ENCODE measurements at places on chromosomes 2 and 18.

DNA sequence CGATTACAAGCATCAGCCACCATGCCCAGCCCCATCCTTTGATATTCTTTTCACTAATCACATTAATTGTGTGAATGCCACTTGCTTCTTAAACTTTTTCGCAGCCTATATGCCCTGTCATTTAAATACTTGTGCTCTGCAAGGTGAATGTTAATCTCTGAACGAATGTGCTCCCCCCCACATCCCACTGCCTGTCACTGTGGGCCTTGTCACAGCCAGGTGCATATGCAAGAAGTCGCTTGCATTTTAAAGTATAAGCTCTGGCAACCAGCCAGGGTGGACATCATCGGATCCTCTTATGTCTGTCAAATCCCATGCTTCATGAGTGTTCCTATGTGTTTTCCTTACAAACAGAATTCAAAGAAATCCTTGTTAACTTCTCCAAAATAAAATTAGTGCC lies 304.4 kb downstream of the GALR1 start:
- no peak for DNase-seq

DNA sequence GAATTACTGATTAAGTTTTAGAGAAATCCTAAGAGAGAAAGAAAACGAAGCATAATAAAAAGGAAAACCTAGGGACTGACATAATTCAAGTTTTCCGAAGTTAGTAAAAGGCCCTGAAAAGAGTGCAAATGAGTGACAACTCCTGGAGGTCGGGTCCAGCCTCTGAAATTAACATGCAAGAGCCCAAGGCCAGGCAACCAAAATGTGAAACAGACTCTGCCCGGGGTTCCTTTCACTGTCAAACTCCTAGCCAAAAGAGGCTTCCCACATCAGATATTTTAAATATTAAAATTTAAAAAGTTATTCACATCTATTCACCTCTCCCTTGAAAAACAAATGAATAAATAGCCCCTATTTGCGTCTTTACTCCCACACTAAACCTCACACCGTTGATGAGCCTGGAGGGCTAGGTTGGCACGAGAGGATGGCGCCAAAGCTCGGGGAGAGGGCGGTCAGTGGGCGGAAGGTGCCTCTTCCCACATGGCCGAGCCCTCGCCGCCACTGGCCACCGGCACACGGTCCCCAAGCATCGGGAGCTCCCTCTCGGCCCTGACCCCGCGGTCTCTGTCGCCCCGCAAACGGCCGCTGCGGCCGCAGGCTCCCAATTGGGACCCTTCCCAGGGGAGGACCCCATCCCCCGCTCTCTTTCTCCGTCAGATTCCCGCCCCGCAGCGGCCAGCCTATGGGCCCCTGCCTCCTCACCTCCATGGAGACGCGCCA lies 630 bp downstream of the PPM1G start:
- DNase-seq, result no peak

- peak; percentile 54 for DNase-seq
Observed at GRCh38 chr2:10329880-10330699, 27.4 kb downstream of the HPCAL1 start.

GRCh38 chr2:85886590-85886989 lies 2.2 kb downstream of the ST3GAL5 start:
- peak; percentile 98 for DNase-seq

DNA sequence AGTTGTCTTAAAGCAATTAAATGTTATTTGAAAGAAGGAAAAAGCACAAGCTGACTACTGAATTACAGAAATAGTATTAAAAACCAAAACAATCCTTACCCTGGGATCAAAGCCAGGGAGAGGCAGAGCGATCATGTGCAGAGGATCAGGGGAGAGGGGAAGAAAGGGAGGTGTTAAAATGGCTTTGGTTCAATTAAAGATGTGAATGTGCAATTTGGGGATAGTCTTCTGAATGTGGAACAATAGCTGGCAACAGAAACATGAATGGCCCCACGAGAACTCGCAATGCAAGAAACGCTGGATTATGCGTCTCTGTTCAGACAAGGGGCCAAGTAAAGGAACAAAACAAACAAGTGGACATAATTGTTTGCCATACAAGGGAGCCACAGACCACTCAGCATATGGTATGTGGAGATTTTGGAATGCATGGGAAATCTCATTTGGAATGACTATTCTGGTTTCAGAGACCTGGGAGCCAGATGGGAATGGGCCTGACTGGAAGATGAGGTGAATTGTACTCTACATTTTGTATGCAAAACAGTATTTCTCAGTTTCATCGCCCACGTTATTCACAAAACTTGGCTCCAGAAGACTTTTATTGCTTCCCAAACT lies 155.4 kb downstream of the SLC4A3 start:
- DNase-seq, result no peak

GRCh38 chr2:217751192-217751591 lies 251.6 kb downstream of the TNS1 start:
- DNase-seq, result no peak

DNA sequence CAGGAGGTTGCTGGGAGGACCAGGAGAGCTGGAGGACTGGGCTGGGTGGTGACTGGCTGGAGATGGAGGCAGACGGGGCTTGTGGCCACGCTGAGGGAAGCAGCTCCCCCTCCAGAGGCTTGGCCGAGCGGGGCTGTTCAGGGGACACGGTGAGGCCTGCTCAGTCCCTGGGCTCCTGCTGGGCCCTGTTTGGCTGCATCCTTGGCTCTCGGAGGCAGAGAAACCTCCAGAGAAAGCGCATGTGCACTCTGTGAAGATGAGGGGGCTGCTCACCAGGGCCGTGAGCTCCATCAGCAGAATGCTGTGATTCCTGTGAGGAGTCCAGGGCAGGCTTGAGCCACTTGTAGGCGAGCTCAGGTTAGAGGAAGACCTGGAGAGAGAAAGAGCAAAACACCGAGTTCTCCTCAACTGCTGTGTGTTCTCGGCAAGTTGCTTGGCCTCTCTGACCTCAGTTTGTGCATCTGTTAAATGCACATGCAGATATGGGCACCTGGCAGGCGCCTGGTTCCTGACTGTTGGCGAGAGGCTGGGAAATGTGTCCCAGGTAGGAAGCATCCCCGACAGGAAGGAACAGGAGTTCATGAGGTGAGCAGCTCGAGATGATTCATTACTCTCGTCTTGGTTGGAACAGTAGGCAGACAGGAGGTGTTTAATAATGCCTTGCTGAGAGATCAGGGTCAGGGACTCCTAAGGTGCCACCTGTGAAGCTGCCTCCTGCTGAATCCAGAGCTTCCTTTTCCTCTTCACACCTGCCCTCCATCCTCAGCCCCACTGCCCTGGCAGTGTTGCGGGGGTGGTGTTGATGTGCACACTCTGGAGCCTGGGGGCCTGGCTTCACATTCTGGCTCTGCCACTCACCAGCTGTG lies 941 bp downstream of the ZAP70 start:
- DNase-seq, result no peak

DNA sequence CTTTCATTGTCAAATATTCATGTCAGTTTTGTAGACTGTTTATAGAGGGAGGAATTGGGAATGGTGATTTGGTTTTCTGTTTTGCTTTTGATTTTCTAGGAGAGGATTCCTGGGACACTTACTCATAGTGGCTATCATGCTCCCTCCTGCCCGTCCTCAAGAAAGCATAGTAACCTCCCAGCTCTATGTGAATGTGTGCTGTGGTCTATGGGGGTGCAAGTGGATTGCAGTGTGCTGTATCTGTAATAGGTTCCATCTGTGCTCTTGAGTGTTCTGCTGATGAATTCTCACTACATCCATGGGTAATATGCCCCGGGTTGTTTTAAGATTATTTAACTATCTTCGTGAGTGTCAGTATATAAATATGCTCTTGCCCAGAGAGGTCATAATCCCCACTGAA lies 811.3 kb downstream of the CNTNAP5 start:
- no peak for DNase-seq

- DNase-seq, result no peak
Observed at GRCh38 chr18:42131930-42132244, 176.9 kb downstream of the PIK3C3 start.

GRCh38 chr2:65605058-65605742 lies 172.8 kb upstream of the SPRED2 start:
- DNase-seq, result no peak

DNA sequence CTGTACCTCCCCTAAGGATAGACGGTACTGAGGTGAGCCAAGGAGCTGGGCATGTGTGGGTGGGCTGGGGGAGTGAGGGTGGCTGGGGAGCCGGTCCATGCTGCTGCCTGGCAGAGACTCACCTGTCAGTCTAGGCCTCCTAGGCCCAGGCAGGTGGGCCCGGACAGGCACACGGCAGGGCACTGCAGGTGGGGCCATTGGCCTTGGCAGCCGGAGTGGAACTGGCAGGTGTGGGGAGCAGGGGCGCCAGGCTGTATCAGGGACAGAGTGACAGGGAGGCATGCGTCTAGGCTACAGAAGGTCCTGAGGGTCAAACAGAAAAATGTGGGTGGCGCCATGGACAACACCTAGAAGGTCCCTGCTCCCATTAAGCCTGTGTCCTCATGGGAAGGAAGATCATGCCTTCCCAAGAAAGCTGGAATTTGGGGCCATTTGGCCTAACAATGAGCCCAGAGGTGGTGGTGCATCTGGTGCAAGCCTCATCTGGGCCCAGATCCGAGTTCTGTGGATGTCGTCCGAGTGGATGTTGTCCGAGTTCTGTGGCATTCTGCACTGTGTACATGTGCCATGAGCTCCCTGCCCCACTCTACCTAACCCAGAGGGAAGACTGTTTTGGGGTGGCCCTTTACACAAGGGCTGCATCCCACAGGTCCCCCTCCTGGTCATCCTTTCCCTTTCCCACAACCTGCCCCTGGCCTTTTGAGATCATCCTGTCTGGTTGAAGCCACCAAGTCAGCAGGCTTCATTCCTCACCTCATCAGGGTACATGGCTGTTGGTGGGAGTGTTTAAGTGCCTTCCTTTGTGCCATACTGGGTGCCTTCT lies 249.7 kb downstream of the GLI2 start:
- DNase-seq, result no peak

DNA sequence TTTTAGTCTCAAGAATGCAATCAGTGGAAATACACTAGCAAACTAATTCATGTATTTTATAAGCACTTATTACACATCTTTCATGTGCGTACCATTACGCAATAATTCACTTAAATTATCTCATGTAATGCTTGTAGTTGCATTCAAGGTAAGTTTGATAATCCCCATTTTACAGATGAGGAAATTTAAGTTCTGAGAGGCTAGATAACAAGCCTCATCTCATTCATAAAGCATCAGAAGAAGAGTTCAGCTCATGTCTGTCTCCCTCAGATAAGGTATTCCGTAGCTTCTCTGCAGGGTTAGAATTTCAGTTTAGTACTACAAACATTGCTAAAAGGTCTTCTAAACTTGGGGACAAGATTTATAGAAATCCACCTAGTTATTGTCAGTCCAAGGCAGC lies 47.8 kb downstream of the HNMT start:
- DNase-seq, result no peak

DNA sequence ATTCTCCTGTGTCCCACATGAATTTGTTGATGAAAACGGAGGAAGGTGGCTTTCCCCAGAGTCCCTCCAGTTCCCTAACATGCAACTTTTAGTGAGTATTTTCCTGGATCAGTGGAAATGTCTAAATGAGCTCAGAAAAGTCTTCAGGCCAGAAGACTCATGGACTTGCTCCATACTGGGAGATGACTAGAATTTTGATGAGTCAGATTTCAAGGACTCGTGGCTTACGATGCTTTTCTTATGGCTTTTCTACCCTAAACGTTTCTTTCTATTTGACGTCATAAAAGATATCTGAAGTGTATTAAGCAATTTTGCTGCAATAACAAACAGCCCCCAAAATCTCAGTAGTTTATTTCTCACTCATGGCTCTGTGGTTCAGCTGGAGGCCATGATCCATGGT lies 397.6 kb downstream of the FBXO15 start:
- DNase-seq, result no peak

DNA sequence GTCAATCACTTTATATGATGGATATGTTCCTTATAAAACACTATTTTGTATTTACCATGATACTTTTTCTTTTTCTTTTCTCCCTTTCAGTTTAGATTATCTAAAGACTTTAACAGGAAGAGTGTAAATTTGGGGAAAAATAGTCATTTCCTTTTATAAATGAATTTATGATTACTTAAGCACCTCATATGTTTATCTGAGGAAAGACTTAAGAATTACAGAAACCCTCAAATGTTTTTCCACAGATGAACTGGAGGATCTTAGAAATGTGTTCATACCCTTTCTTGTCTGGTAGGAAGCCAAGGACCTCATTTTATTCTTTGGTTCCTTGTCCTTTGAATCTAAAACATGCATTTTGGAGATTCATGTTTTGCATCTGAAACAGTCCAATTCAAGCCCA lies 36.7 kb downstream of the MAPRE2 start:
- DNase-seq, result no peak

GRCh38 chr18:41942254-41942653 lies 12.8 kb upstream of the PIK3C3 start:
- DNase-seq, result no peak

DNA sequence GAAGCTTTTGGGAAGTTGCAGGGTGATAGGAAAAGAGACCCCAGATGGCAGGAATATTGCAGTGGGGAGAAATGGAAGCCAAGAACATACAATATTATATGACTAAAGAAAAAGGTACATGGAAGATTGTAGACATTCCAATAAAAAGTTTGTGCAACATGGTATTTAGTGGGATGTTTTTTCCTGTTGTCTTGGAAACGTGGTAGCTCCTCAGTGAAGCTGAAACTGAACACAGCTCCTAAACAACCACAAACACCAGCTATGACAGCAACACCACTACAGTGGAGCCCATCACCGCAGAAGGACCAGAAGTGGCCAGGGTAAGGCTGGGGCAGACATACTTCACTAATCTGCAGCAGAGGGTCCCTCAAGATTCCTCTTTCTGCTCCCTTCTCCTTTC lies 246.8 kb downstream of the CDH20 start:
- DNase-seq, result no peak

- DNase-seq, result no peak
Observed at GRCh38 chr2:99756059-99756458, 266.2 kb upstream of the REV1 start.

- DNase-seq, result no peak
Observed at GRCh38 chr18:70333316-70333715, 44.5 kb downstream of the SOCS6 start.

GRCh38 chr2:169091256-169091655 lies 21.9 kb downstream of the DHRS9 start:
- no peak for DNase-seq

DNA sequence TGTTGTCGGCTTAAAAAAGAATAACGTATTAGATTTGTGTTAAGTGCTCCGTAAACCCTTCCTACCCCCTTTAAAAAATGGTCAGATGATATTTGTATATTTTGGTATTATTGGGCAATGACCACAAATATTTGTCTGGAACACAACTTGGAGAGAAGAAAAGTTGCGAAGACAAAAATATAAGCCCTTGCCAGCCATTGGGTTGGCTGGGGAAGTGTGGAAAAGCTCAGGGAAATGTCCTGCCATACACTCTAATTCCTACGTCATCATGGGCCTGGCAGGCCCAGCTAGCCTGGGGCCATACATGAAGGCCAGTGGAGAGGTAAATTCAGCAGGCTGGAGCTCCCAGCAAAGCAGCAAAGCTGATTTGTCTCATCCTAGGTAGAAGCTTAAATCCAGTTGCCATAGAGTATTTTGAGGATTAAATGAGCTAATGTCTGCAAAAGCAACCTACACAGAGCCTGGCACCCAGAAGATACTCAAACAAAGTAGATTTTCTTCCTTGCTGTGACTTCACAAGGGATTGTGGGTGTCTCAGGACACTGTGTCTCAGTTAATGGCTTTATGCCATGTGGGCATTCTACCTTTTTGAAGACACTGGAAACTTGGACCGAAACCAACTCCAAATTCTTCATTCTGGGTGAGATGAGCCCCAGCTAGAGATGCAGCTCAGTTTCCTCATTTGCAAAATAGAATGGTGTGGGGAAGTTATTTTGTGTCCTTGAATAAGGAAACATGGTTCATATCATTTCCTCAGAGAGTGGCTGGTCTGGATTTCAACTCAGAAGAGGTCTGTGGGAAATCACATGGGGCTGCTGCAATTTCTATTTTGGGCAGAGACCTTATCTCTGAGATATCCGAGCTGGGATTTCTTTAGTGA lies 87.9 kb upstream of the MAP4K3 start:
- DNase-seq, result no peak
